OCI-LY7 (cell line): ENCODE measurements at places on chromosomes 3 and 15.

DNA sequence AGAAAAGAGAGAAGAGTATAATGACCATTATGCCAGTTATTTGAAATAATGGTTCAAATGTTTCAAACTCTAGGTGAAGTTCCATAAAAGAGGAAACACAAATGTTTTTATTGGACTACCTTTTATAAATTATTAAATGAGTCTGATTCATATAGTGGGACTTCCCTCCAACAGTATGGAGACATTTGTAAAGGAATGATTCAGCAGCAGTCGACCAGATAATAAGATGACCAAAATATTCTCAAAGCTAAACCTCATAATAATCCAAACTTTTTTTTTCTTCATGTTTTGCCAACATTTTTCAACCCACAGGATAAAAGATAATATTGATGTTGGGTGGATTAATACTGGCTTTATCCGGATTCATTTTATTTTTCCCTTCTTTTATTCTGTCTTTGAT lies 18.8 kb downstream of the TIPARP start:
- no peak for DNase-seq

DNA sequence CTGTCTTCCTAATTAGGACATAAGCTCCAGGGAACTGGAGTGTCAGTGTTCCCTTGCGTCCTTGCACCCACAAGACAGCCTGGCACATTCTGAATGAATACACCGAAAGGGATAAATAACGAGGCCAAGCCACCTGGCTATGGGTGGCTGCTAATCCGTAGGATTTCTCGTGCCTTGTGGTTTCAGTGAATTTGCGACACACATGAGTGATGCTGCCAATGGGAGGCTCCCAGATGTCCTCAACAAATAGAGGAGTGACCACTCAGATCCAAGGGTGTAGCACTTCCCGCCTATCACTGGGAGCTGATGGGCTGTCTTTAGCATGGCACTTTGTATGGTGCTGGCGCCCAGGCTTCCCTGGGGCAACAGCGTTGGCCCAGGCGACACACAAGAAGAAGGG lies 43.4 kb downstream of the APBA2 start:
- no peak for DNase-seq

- no peak for DNase-seq
Measured at GRCh38 chr15:21260966-21261395, 179.3 kb downstream of the POTEB3 start.

- DNase-seq: peak; percentile 46
Measured at GRCh38 chr3:118628704-118629341, 405.8 kb downstream of the IGSF11 start.

- no peak for DNase-seq
Measured at GRCh38 chr3:107506458-107506857, 16.3 kb upstream of the BBX start.

- DNase-seq: no peak
Measured at GRCh38 chr3:143443851-143444331, 324.3 kb downstream of the CHST2 start.

GRCh38 chr3:20668411-20668810 lies 482.4 kb upstream of the SGO1 start:
- DNase-seq: peak; percentile 2

- DNase-seq: no peak
Measured at GRCh38 chr3:105316331-105316730, 50.4 kb upstream of the ALCAM start.

DNA sequence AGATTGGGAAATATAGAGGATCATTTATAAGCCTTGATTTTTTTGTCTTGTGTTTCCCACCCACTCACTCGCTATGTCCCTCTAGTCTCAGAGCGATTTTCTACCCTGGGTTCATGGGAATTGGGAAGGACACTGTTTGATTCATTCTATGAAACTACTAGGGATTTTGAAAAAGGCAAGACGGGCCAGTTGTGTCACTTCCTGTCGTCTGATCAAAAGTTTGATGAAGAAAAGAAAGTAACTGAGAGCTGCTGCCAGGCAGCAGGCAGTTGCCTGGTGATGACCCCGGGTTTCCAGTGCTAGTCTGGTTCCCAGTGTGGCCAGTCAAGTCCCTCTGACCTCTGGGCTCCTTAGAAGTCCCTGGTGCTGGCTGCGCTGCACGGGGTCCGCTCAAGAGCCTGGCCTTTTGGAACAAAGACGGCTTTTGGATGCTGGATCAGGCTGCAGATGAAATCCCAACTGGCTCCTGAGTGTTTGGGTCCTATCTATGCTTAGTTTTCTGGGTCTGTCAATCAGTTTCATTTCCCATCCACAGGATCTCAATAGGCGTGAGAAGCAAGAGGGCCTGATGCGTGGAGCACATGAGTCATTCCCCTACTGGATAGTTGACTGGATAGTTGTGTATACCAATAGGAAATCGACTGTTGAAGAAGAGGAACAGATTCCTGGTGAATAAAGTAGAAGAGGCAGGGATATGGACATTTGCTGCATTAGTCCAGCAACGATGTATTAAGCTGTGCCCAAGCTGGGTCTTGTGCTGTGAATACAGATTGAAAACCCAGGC lies 89.7 kb downstream of the EEFSEC start:
- no peak for DNase-seq

DNA sequence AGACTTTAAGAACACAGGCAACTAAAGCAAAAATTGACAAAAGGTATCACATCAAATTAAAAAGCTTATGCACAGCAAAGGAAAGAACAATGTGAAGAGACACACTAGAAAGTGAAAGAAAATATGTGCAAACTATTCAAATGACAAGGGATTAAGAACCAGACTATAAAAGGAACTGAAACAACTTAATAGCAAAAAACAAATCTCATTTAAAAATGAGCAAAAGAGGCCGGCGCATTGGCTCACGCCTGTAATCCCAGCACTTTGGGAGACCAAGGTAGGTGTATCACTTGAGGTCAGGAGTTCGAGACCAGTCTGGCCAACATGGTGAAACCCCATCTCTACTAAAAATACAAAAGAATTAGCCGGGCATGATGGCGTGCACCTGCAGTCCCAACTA lies 14.4 kb downstream of the NGLY1 start:
- DNase-seq: no peak

GRCh38 chr3:125110016-125110875 lies 54.4 kb upstream of the HEG1 start:
- no peak for DNase-seq

GRCh38 chr15:45162771-45163507 lies 24.8 kb downstream of the SHF start:
- peak; percentile 81 for DNase-seq

GRCh38 chr3:133980550-133980949 lies 49.2 kb downstream of the SLCO2A1 start:
- DNase-seq: no peak
